CD4-positive, alpha-beta T cell treated with Interleukin-6 for 4 hours (primary cell): ENCODE measurements at places on chromosomes 4 and X.

- no peak for DNase-seq
Observed at GRCh38 chr4:167906851-167907250, 185.5 kb upstream of the ANXA10 start.

DNA sequence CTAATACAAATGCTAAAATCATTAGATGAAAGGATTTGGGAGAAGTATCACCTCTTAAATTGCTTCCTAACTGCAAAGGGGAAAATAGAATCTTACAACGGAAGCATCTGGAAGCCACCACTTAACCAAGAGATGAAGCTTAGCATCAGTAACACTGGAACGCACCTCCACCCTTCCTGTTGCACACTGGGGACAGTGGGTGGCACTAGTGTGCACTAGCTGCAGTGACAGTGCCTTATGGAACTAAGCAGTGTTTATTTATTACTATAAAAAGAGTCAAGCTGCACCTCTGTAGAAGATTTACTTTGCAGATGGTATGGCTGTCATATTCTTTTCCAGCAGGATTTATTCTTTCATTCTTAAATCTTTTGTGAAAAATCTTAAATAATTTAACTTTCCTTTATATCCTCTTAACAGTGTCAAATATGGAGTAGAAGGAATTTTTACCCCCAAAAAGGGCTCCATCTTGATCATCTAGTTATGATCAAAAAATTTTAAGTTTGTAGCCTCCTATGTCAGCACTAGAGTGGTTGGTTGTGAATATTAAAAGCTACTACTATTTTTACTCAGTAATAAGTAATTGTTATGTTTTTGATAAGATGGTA lies 76.7 kb downstream of the SCD5 start:
- DNase-seq, result no peak

- DNase-seq, result no peak
Observed at GRCh38 chr4:2882341-2882740, 38.7 kb downstream of the ADD1 start.

- no peak for DNase-seq
Observed at GRCh38 chr4:84644087-84644486, 61.2 kb downstream of the CDS1 start.

DNA sequence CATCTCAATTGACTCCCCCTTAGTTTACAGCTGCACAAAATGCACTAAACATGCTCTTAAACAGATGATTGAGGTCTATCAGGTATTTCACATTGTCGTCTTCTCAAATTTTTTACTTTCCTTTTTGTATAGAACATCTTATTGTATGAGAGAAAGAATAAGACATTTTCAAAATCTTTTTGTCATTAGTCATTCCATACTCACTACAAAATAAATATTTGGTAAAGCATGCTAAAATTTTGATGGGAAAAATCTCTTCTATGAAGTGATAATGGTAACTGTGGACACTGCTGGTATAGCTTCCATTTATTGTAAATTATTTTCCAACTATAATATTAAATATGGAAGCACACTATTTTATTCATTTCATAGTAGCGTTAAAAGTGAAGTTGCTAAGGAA lies 185.6 kb upstream of the FSTL5 start:
- no peak for DNase-seq

DNA sequence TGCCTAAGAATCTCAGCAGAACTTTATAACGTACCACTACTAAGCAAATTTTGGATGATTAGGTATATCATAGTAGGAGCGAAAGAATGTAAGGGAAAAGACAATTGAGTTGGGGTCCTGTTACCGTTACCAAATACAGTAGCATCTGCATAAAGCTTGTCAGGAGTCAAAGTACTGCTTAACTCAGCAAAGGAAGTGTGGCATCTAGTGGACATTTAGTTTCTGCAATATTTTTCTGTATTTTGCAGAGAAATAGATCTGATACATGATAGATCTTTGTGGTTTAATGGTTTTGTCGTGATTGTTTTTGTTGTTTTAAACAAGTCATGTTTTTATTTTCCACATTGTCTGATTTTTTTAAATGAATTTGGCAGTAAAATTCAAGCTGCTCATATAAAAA lies 81.0 kb upstream of the SMARCAD1 start:
- no peak for DNase-seq

DNA sequence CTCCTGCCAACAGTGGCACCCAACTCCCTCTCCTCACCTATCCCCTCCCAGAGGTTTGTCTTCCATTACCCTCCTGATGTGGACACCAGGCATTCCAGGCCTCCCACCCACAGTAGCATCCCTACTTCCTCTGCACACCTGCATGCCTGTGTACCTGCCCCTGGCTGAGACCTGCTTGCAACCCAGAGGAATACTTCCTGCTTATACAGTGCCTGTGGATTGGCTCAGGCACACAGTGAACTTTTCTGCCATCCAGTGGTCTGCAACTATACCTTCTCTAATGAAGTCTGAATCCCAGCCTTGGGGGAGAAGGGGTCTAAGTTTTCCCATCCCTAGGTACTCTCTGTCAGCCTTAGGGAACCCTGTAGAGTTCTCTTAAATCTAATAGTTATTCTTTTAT lies 169.9 kb downstream of the IQCM start:
- DNase-seq, result no peak
